ENCODE measurements at places on chromosomes 2 and 18.
A peak's percentile ranks its signal among the peaks of the same experiment; 100 is the strongest.

GRCh38 chr2:157792335-157793052 is 83.6 kb downstream of the ACVR1 start:
- DNase-seq, result no peak

GRCh38 chr2:48235076-48235475 is 294.9 kb upstream of the STON1 start:
- DNase-seq, result no peak

GRCh38 chr2:99397266-99397920 is 60.2 kb downstream of the EIF5B start:
- peak; percentile 9 for DNase-seq

DNA sequence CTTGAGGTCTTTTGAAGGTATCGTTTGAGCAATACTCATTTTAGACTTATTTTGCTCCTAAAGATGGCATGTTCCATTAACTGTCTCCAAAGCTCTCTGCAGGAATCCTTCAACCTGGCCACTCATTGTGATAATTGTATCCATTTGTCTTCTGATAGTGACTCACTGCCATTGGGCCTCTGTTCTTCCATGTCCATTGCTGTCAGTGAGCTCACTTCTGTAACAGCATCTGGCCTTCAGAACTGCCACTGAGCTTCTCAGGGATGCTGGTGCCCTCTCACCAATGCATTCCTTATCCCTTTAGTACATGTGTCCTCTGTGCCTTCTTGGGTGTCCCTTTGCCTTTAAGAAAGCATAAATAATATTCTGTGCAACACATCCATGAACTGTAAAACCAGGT is 71.6 kb downstream of the MREG start:
- DNase-seq, result no peak

DNA sequence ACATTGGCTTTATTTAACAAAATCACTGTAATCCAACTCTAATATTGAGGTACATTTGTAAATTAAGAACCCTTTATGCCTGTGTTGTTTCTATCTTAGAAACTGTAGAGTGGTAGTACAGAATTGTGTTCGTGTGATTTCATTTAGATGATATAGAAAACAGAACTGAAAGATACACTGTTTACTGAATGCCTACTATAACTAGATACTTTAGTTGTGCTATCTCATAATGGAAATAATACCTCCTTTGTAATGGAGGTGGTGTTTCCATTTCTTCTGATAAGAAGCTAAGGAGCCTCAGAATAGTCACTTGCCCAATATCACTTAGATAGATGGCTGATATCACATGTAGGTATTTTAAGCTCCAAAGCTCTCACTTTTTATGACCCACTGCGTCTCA is 62.5 kb upstream of the UBXN4 start:
- no peak for DNase-seq

DNA sequence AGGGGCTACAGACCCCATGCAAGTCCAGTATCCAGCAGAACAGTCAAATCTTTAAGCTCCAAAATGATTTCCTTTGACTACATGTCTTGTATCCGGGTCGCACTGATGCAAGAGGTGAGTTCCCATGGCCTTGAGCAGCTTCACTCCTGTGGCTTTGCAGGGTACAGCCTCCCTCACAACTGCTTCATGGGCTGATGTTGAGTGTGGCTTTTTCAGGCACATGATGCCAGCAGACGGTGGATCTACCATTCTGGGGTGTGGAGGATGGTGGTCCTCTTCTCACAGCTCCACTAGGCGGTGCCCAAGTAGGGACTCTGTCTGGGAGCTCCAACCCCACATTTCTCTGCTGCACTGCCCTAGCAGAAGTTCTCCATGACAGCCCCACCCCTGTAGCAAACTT is 208.4 kb downstream of the INSIG2 start:
- DNase-seq, result no peak

DNA sequence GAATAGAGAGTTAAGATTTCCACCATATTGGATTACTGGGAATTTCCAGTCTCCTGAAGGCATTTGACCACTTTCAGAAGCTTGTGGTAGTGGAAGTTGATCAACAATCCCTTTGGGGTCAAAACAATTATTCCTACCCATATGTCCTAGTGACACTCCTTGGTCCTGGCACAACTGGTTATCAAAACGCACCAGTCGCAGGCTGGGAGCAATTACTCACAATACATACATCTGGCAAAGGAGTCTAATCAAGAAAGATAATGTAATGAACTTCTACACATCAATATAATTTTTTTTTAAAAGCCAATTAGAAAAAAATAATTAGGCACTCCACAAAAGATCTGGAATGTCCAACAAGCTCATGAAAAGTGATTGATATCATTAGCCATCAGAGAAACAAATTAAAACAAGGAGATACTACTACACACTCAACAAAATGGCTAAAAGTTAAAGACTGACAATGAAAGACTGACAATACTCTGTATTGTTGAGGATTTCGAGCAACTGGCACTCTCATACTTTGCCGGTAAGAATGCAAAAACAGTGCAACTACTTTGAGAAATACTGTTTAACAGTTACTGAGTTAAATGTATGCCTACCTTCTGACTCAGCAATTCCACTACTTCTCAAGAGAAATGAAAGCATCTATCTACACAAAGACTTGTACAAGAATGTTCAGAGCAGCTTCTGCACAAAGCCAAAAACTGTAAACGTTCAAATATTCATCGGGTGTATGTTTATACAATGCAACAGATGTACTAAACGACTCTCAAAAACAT is 2.0 kb downstream of the INO80C start:
- DNase-seq, result no peak

- DNase-seq, result peak; percentile 35
These were observed 1.3 kb upstream of the CYP26B1 start for GRCh38 chr2:72148837-72149555.

- no peak for DNase-seq
These were observed 971.6 kb downstream of the SUCLG1 start for GRCh38 chr2:83487451-83487850.

- DNase-seq, result no peak
These were observed 239.3 kb downstream of the FBXO15 start for GRCh38 chr18:73908323-73908722.

- no peak for DNase-seq
These were observed 118.5 kb upstream of the KYNU start for GRCh38 chr2:142758973-142759372.

- no peak for DNase-seq
These were observed 136.5 kb downstream of the COPS8 start for GRCh38 chr2:237222178-237222577.

DNA sequence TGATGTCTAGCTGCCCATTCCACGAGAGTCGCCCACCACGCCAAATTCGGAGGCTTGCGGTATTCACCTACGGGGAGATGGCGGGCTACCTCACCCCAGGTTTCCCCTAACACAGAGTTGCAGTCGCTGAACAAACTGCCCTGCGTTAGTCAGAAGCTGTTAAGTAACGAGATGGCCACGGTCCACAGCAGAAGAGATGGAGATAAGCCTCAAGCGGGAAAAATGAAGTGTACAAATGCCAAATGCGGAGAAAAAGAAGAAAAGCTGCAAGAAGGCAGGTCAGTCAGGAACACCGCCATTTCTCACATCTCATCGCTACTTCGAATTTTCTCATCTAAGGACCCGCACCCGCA is 425 bp downstream of the ASB3 start:
- no peak for DNase-seq

GRCh38 chr2:133541376-133541775 is 26.9 kb downstream of the NCKAP5 start:
- no peak for DNase-seq
